ENCODE measurements at places on chromosomes 7 and 10. TPM values are rescaled to one million over a fixed set of nuclear protein-coding genes. Genes with fewer than 3 reads are reported as not detected.

THSD7A gene
- 4.7 TPM for total RNA-seq

- DNase-seq = no peak
Measured at GRCh38 chr7:137975221-137975620, 26.7 kb downstream of the CREB3L2 start.

SORCS3 gene
- 0.31 TPM for total RNA-seq

DNA sequence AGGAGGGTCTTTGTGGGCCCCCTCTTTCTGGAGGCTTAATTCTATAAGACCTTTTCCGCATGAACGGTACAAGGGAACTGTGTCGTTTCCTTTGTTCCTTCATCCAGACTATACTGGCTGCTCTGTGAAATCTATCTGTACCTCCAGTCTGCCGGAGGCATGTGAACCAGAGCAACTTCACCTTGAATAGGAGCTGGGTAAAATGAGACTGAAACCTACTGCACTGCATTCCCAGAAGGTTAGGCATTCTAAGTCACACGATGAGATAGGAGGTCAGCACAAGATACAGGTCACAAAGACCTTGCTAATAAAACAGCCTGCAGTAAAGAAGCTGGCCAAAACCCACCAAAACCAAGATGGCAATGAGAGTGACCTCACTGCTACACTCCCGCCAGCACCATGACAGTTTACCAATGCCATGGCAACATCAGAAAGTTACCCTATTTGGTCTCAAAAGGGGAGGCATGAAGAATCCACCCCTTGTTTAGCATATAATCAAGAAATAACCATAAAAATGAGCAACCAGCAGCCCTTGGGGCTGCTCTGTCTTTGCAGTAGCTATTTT, 36.8 kb upstream of the INPP5F start:
- DNase-seq = no peak

DNA sequence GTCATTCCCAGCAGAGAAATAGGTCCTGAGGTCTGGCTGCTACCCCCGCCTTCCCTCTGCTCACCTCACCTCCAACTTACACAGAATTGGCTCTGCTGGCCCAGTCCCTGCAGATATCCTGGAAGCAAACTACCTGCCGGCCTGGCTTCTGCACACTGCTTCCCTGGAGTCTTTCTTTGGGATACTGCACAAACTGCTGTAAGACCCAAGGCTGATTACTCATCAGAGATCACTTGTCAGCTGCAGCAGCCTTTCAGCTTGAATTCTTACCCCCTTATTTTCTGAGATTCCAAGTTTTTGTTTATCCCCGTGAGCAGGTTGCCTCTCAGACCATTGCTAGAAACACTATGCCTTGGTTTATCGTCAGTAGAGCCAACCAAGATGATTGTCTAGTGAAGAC, 426.4 kb downstream of the PHTF2 start:
- no peak for DNase-seq

KIF5B gene
- total RNA-seq = 111 TPM

TAS2R3 gene
- 3.9 TPM for total RNA-seq

FRAT1 gene
- total RNA-seq = 16.7 TPM

TAS2R5 gene
- total RNA-seq = 6.4 TPM

DNA sequence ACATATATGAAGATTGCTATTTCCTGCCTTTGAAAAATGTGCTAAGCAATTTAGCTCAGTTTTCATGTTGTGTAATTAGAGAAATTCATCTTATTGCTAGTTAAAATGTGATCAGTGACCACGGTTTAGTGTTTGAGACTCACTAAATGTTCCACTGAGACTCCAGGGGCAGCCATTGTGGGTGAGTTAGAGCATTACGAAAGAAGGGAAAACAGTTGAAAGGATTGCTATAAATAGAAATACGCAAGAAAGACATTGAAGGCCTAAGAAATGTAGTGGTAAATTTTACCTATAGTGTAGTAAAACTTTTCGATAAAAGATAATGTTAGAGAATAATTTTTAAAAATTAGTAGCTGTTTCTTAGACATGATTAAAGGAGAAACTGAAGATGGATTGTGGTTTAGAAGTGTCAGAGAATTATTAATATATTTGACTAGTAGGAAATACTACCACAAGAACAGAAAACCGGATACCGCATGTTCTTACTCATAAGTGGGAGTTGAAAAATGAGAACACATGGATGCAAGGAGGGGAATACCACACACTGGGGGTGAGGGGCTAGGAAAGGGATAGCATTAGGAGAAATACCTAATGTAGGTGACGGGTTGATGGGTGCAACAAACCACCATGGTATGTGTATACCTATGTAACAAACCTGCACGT, 394.5 kb downstream of the SEMA3D start:
- DNase-seq = no peak

GRCh38 chr10:80487791-80488538, 33.9 kb downstream of the TSPAN14 start:
- no peak for DNase-seq

GRCh38 chr10:133140417-133141143, 19.4 kb upstream of the KNDC1 start:
- no peak for DNase-seq

SCART1 gene
- total RNA-seq = 1.7 TPM

- DNase-seq = no peak
Measured at GRCh38 chr10:73039635-73040034, 57.0 kb downstream of the P4HA1 start.

DNA sequence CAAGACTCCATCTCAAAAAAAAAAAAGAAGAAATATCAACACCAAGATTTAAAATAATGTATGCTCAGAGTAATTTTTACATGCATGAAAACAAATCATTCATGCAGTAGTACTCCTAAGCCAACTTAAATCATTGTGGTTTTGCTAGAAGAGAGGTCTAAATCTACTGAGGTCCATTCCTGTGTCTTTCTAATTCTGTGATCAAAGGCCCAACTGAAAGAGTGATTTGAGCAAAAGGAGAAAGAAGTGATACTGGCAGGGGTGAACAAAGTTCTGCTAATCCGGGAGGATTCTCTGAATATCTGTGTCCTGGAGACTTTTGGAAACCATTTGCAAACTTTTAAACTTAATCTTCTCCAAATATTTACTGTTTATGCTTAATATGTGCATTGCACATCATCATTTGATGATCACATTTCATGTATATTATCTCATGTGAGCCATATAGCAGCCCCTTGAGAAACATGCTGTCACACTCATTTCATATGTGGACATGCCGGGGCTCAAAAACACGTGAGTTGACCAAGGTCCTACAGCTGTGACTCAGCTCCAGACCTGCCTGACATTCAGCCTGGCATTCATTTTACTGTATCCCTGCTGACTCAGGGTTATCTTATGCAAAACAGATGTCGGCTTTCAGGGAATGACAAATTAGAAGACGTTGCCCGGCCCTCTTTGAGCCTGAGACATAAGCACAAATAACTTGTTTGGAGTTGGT, 76.4 kb downstream of the FAM107B start:
- no peak for DNase-seq

VIPR2 gene
- 0.36 TPM for total RNA-seq

DNA sequence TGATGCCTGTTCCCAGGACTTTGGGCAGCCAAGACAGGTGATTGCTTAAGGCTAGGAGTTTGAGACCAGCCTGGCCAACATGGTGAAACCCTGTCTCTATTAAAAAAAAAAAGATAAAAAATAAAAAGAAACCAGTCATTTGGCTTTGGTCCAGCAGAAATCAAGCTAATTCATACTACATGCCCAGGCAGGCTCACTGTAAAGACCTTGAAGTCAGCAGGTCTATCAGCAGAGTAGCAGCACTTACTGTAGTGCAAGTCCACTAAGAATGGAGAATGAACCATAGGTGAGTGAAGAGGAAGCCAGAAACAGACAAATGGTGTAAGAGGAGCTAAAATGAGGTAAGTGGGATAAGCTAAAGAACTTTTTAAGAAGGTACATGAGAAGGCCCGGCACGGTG, 24.7 kb downstream of the PSPH start:
- DNase-seq = no peak

DNA sequence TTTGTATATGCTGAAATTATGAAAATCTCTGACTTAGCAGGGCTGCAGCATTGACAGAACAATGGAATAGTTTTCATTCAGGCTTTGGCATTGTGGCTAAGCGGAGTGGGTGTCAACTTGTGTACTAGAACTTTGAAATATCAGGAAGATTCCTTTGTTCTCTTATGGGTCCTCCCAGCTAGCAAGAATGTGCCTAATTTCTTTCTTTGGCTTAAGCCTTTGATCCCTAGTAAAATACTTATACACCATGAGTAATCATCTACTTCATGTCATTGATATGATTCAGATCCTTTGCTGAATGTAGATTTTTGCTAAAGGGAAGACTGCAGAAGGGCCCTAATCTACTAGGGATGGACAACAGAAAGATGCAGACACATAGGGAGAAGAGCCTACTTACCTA, 6.2 kb downstream of the AVL9 start:
- DNase-seq = no peak

GJC3 gene
- total RNA-seq = 0.27 TPM

- DNase-seq = no peak
Measured at GRCh38 chr7:132004529-132004928, 448.1 kb upstream of the PODXL start.

GRCh38 chr7:6127110-6127490, 95.9 kb downstream of the ANKRD61 start:
- no peak for DNase-seq

HMX2 gene
- not detected for total RNA-seq

- DNase-seq = no peak
Measured at GRCh38 chr10:59006511-59007306, 169.7 kb upstream of the PHYHIPL start.

GRCh38 chr7:136523571-136523970, 344.9 kb upstream of the CHRM2 start:
- no peak for DNase-seq

HABP2 gene
- total RNA-seq = 112 TPM

- no peak for DNase-seq
Measured at GRCh38 chr7:42426163-42426562, 189.2 kb upstream of the GLI3 start.

DNA sequence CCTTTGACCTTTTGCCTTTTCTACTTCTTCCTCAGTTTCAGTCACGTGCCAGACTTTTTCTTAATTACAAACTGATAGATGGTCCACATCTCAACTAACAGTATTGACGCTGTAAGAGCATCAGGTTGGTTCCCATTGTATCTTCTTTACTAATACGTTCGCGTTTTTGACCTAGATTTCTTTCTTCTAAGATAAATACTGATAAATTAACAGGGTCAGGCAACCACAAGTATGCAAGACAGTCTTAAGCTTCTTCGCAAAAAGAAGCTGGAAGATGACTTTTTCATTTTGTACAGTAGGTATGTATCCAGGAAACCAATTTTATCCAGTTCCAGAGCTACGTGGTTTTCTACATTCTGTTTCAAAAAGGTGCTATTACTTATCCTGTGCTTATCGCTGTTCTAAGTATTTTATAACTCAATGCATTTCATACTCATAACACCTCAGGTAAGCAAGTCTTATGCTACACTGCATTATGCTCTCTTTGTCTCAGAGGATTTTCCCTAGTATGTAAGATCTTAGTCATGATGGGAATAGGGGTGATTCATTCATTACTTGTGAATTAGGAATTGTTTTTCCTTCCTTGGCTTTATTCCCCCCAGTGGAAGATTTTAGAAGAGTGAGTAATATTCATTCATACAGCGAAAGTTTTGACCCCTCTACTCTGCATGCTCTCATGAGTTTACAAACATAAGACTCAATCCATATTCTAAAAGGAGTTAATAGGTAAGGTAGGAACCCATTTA, 955 bp downstream of the DUS4L start:
- DNase-seq = no peak

OPN1SW gene
- not detected for total RNA-seq

FXYD4 gene
- not detected for total RNA-seq

RALA gene
- total RNA-seq = 39.6 TPM

- DNase-seq = no peak
Measured at GRCh38 chr10:71622154-71622526, 97.4 kb downstream of the C10orf105 start.

CPEB3 gene
- total RNA-seq = 2.3 TPM

GRCh38 chr10:62186999-62187675, 81.5 kb downstream of the RTKN2 start:
- no peak for DNase-seq

GRCh38 chr10:35007858-35008301, 82.3 kb downstream of the CUL2 start:
- no peak for DNase-seq

GRCh38 chr7:70736715-70737460, 395.1 kb upstream of the GALNT17 start:
- DNase-seq = no peak

EPO gene
- 0.22 TPM for total RNA-seq
